ENCODE measurements at places on chromosomes 6 and 20. TPM values are rescaled to one million over a fixed set of nuclear protein-coding genes. Genes with fewer than 3 reads are reported as not detected.

GRCh38 chr20:391041-391711, 10.6 kb downstream of the TRIB3 start:
- no peak for DNase-seq
- H3K4me3 ChIP-seq: no peak overlapping the region
- H3K36me3 ChIP-seq: no peaks in the 10 kb centered on the region
- H3K27ac ChIP-seq: no peak overlapping the region

DNA sequence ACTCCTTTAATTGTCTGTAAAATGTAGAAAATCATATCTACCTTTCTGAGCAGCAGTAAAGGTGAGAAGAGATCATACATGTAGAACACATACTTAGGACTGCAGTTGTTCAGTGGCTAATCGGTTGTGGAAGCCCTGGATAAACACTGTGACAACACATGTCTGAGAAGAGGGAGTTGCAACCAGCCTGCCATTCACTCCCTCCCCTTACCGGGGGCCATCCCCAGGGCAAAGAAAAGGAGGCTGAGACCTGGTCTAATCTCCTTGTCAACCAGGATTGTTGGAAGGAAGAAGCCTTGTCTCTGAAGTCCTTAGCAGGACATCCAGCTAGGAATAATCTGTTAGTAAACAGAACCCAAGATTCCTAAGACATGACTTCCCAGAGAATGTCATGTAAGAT, 462.5 kb upstream of the AGPAT4 start:
- no peak overlapping the region for H3K4me3 ChIP-seq
- no peaks in the 10 kb centered on the region for H3K36me3 ChIP-seq
- no peak for DNase-seq
- H3K4me1 ChIP-seq: no peaks in the 10 kb centered on the region
- H3K27ac ChIP-seq: no peak overlapping the region

DNA sequence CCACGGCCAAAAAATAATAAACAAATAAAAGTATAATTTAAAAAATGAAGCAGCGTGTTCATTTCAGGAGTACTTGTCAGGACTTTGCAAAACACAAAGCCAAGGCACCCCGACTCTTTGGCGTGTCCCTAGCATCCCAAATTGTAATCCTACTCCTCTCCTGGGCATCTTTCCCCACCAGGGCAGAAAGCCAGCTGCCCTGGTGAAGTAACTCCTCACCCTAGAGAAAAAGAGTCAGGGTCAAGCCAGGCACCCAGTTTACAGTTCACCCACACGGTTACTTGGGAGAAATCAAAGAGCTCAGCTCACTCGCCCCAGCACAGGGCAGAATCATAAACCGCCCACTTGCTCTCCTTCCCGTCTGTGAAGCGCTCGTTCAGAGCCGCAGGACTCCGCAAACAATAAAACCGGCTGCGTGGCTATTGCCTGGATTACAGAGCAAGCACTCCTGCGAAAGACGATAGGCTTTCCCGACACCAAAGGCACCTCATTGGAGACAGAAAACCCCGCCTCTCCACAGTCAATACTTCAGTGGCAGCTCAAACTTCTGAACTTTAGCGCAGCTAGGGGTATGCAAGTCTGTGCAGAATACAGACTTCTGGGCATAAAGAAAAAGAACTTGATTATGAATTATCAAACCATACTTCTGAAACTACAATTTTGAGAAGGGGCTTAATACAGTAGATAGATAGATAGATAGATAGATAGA, 73.0 kb upstream of the NHSL1 start:
- H3K4me1 ChIP-seq: peaks cover 16% of the 10 kb centered on the region
- H3K27ac ChIP-seq: peak overlapping the region; percentile 62

DNA sequence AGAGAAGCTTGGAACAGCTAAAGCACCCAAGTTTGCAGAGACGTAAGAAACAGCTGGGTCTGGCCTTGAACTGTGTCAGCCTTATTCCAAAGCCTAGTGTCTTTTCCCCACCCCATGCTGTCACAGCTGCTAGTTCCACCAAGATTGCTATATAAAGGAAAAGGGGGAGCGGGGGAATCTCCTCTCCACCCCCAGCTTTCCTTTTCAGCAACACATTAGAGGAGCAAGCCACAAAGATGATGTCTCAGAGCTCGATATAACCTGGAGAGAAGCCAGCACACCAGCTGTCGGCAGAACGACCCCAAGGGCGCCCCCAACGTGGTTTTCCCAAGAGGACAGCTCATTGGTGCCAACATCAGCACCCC, 36.5 kb downstream of the ATP9A start:
- H3K4me3 ChIP-seq: no peak overlapping the region
- no peak for DNase-seq
- no peaks in the 10 kb centered on the region for H3K36me3 ChIP-seq
- peak overlapping the region; percentile 71 for H3K27ac ChIP-seq
- H3K4me1 ChIP-seq: peaks cover 11% of the 10 kb centered on the region

GRCh38 chr6:116329156-116329555, 41.6 kb upstream of the DSE start:
- DNase-seq: no peak
- no peaks in the 10 kb centered on the region for H3K36me3 ChIP-seq
- H3K27me3 ChIP-seq: no peaks in the 10 kb centered on the region

- no peak overlapping the region for H3K4me3 ChIP-seq
- DNase-seq: no peak
- H3K36me3 ChIP-seq: no peaks in the 10 kb centered on the region
- peaks cover 11% of the 10 kb centered on the region for H3K4me1 ChIP-seq
- no peaks in the 10 kb centered on the region for H3K27me3 ChIP-seq
- H3K27ac ChIP-seq: no peak overlapping the region
Measured at GRCh38 chr6:37205175-37205996, 35.4 kb downstream of the PIM1 start.

DNA sequence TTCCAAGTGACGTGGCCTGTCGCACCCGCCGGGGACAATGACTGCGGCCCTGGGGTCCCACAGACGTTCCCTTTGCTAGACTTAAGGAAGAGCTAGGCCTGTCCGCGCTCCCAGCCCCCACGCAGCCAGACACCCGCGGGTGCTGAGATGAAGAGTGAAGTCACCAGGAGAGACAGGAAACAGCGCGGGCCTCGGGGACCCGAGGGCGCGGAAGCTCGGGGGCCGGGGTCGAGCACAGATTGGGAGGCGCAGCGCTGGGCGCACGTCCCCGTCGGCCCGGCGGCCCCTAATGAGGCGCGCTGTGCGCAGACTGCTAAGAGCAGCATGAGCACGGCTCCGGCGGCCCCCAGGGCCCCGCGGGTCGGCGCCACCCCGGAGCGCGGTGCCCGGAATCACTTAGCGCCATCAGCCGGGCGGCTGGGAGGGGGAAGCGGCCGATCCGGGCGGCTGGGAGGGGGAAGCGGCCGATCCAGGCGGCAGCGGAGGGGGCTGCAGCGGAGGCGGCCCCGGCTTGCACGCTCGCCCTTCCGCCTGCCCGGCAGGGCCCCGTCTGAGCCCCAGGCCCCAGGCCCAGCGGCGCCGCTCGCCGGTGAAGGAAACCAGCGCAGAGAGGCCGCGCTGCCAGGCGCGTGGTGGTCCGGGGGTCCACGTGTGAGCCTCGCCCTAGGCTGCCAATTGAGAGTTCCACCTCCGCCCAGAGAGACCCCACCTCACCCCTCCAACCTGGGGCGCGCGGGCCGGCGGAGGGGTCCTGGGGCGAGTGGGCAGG, 8.3 kb upstream of the AVP start:
- H3K4me1 ChIP-seq: peaks cover 7% of the 10 kb centered on the region
- no peaks in the 10 kb centered on the region for H3K36me3 ChIP-seq
- H3K27ac ChIP-seq: no peak overlapping the region
- peaks cover 54% of the 10 kb centered on the region for H3K27me3 ChIP-seq
- H3K4me3 ChIP-seq: peak overlapping the region; percentile 31

GRCh38 chr6:41967312-41968287, 26.0 kb upstream of the CCND3 start:
- no peak overlapping the region for H3K27ac ChIP-seq
- H3K4me1 ChIP-seq: no peaks in the 10 kb centered on the region
- no peak for DNase-seq

GRCh38 chr6:28764761-28765282, 159.0 kb downstream of the TRIM27 start:
- H3K27me3 ChIP-seq: peaks cover 87% of the 10 kb centered on the region
- no peak overlapping the region for H3K27ac ChIP-seq
- H3K4me3 ChIP-seq: no peak overlapping the region
- H3K4me1 ChIP-seq: no peaks in the 10 kb centered on the region

Gene GSTA3
- not detected for total RNA-seq

Gene RAET1L
- total RNA-seq: not detected

Gene PROCR
- 7.5 TPM for total RNA-seq

Gene PREP
- total RNA-seq: 32.9 TPM

Gene ARMH2
- total RNA-seq: not detected

Gene SPEF1
- not detected for total RNA-seq

Gene RSPH4A
- 0.55 TPM for total RNA-seq
